ENCODE measurements at places on chromosomes 5 and 9.

- H3K4me1 ChIP-seq = no peaks in the 10 kb centered on the region
- H3K27ac ChIP-seq = no peak overlapping the region
- no peak overlapping the region for H3K4me3 ChIP-seq
- no peak for DNase-seq
Observed at GRCh38 chr9:129648092-129648763, 6.3 kb upstream of the ASB6 start.

- H3K4me3 ChIP-seq = no peak overlapping the region
- peaks cover 2% of the 10 kb centered on the region for H3K4me1 ChIP-seq
- no peak for DNase-seq
- H3K27ac ChIP-seq = no peak overlapping the region
- no peaks in the 10 kb centered on the region for H3K36me3 ChIP-seq
- no peaks in the 10 kb centered on the region for H3K27me3 ChIP-seq
Observed at GRCh38 chr9:80948066-80948465, 741.3 kb downstream of the TLE1 start.

GRCh38 chr5:133367984-133368383 lies 244.4 kb downstream of the FSTL4 start:
- H3K27me3 ChIP-seq = peaks cover 23% of the 10 kb centered on the region
- H3K36me3 ChIP-seq = no peaks in the 10 kb centered on the region
- DNase-seq = no peak
- H3K4me1 ChIP-seq = peaks cover 2% of the 10 kb centered on the region

DNA sequence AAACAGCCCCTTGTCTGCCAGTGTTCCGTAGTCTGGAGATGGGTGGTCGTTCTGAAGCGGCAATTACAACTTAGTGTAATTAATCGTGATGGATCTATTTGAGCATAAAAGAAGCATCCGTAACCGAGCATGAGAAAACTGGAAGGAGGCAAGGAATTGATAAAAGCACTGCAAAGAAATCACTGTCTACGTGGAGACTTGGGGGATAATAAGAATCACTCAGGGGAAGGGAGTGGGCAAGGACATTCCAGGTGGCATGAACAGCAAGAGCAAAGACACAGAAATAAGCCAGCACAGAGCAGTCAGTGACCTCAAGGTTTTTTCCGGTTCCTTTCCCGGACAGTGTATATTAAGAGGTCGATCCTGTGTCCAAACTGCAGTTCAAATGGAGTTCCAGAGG lies 35.0 kb downstream of the TLR4 start:
- H3K4me3 ChIP-seq = no peak overlapping the region
- peaks cover 8% of the 10 kb centered on the region for H3K27me3 ChIP-seq
- DNase-seq = no peak
- no peaks in the 10 kb centered on the region for H3K4me1 ChIP-seq

- H3K4me3 ChIP-seq = no peak overlapping the region
- no peak for DNase-seq
- H3K27me3 ChIP-seq = no peaks in the 10 kb centered on the region
- H3K27ac ChIP-seq = no peak overlapping the region
Observed at GRCh38 chr5:80834710-80835109, 125.5 kb upstream of the RASGRF2 start.

- H3K4me1 ChIP-seq = peaks cover 4% of the 10 kb centered on the region
- no peak within 1 kb of the TSS for H3K27ac ChIP-seq
- H3K36me3 ChIP-seq = no peaks in the 10 kb centered on the region
- DNase-seq = peak; percentile 16
Observed at GRCh38 chr9:86098824-86099700, at the start of gene GOLM1. GOLM1 (minus strand) TSS chr9:86099558; CDS start chr9:86079320, 20,238 bp downstream.

GRCh38 chr9:4815381-4815956 lies 22.7 kb downstream of the RCL1 start:
- H3K4me1 ChIP-seq = peaks cover 34% of the 10 kb centered on the region
- peaks cover 6% of the 10 kb centered on the region for H3K36me3 ChIP-seq
- H3K4me3 ChIP-seq = peak overlapping the region; percentile 30
- no peaks in the 10 kb centered on the region for H3K27me3 ChIP-seq

DNA sequence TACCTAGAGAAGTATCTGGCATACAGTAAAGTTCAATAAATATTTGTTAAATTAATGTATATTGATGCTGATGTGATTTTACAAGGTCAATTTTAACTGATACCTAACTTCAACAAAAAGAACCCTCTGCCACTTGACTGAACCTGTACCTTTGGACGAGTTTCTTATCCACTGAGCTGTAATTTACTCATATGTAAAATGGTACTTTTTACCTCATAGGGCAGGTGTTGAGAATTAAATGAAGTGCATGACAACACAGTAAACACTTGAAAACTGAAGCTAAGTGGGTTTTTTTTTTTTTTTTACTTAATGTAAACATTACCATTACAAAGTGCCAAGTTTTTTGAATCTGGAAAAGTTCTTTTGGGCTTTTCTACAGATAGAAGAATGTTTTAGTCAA lies 15.4 kb downstream of the NIPSNAP3B start:
- H3K4me1 ChIP-seq = peaks cover 25% of the 10 kb centered on the region
- peaks cover 6% of the 10 kb centered on the region for H3K36me3 ChIP-seq
- no peak overlapping the region for H3K27ac ChIP-seq
- DNase-seq = no peak
- no peaks in the 10 kb centered on the region for H3K27me3 ChIP-seq

- H3K4me3 ChIP-seq = no peak overlapping the region
- peaks cover 3% of the 10 kb centered on the region for H3K27me3 ChIP-seq
- no peaks in the 10 kb centered on the region for H3K4me1 ChIP-seq
- H3K36me3 ChIP-seq = no peaks in the 10 kb centered on the region
- no peak overlapping the region for H3K27ac ChIP-seq
Observed at GRCh38 chr5:142472306-142472951, 147.6 kb upstream of the SPRY4 start.

GRCh38 chr5:165321912-165322311 lies 1816.5 kb downstream of the MAT2B start:
- H3K27ac ChIP-seq = no peak overlapping the region
- H3K4me1 ChIP-seq = no peaks in the 10 kb centered on the region
- DNase-seq = no peak
- no peaks in the 10 kb centered on the region for H3K36me3 ChIP-seq

- peaks cover 10% of the 10 kb centered on the region for H3K36me3 ChIP-seq
- peaks cover 46% of the 10 kb centered on the region for H3K4me1 ChIP-seq
- H3K27ac ChIP-seq = no peak overlapping the region
- DNase-seq = no peak
Observed at GRCh38 chr5:158988987-158989730, 110.6 kb downstream of the EBF1 start.

DNA sequence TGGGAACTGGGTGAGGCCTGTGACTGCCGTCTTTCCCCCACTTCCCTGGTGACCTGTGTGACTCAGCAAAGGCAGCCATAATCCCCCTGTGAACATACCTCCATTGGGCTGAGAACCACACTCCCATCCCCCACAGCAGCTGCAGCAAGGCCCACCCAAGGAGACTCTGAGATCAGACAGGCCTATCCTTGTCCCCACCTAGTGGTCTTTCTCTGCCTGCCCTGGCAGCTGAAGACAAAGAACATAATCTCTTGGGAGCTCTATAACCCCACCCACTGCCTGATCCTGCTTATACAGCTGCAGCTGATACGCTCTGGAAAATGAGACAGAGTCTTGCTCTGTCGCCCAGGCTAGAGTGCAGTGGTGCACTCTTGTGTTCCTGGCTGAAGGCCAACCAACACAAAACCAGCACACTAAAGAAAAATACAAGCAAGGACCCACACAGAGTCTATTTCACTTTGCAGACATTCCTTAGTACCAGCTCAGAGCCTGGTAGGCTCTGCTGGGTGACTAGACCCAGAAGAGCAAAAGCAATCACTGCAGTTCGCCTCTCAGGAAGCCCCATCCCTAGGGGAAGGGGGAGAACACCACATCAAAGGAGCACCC lies 106.7 kb downstream of the MCTP1 start:
- peaks cover 3% of the 10 kb centered on the region for H3K27me3 ChIP-seq
- H3K27ac ChIP-seq = no peak overlapping the region
